ENCODE measurements at places on chromosomes 16 and 17.

DNA sequence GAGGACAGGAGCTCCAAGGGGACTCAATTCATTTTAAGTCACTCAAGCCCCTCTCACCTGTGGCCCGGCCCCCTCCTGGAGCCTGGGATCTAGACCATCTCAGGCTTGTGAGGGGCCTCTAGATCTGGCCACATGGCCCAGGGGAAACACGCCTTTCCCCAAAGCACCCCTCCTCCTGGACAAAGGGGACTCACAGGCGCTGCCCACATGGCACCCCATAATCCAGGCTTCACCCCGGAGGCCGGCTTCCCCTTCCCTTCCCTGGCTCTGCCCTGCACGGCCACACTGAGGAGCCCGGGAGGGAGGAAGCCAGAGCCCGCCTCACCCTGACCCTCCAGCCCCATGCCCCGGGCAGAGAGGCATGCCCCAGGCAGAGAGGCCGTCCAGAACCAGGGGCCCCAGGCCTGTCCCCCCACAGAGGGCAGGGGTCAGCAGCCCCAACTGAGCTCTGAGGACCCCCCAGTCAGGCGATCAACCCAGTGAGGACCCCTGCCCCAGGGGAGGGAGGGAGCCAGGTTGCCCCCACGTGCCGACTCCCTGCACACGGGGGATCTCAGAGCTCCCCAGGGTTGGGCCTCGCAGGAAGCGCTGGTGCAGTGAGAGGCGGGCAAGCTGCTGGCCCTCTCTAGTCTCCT is 10.9 kb downstream of the HS3ST6 start:
- DNase-seq = no peak

GRCh38 chr17:19248151-19248927 is 11.2 kb downstream of the EPN2 start:
- no peak for DNase-seq

DNA sequence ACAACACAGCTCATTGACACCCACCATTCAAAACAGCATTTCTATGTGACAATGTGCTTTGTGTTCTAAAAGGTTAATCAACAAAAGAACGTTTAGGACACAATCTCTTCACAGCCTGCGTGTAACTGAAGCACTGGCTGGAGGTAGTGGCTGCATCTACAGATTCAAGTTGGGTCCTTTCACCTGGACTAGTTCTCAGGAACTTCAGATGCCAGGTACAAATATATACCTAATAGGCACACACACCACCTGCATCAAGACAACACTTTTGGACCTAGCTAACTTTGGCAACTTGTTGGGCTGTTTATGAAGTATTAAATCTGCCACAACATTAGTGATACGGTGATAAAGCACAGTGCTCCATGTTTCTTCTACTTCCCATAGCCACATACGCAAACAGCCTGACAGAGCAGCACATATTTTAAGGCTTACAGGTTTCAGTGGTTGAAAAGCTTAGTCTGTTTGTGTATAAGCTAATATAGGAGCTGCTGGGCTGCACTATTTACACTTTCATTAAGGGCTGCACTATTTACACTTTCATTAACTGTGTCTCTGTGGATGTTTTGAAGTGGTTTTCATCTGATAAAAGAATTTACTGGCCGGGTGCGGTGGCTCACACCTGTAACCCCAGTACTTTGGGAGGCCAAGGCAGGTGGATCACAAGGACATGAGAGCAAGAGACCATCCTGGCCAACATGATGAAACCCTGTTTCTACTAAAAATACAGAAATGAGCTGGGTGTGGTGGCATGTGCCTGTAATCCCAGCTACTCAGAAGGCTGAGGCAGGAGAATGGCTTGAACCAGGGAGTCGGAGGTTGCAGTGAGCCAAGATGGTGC is 132.6 kb downstream of the PARN start:
- DNase-seq = no peak

DNA sequence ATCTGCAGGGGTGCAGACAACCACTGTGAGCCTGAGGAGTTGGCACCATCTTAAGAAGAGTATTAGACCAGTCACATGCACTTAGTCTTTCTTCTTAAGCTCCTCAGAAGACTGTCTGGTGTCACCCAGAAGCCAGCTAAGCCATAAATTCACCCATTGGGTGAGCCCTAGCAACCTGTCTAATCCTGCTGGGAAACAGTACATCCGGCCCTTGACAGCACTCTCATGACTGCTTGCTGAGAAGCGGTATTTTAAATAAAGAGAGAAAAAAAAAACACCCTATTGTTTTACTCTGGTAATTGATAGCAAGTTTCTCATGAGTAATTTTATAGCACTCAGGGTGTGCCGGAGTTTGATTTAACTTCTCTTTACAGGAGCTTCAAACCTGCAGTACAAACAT is 134.7 kb downstream of the SOX9 start:
- DNase-seq = no peak

DNA sequence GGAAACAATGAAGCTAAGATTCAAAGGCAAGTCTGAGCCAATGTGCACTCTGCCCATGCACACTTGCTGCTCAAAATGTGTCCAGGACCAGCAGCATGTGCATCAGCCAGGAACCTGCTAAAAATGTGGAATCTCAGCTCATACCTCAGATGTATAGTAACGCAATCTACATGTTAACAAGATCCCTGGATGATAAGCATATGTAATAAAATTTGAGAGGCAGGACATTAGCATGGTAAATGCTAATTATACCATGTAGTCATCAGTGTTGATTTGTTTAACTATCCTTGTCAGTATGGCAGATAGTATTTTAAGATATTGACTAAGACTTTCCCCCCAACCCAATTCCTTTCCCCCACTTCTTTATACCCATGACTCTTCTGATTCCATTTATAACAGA is 379.6 kb downstream of the TOX3 start:
- no peak for DNase-seq

DNA sequence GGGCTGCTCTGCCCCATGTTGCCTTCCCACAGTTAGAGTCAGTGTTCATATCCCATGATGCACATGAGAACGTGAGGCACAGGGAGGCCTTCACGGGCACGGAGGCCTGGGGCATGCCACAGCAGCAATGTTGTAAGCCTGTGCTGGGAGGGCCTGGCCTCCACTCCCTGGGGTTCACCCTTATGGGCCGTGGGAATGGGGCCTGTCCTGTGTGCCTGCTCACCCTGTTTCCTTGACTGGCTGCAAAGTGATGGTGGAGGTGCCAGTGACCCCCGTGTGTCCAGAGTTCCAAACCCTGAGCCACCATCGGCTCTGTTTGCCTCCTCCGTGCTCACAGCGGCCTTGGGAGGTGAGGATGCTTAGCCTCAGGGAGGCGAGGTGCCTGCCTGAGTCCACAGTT is 9.6 kb downstream of the POLR3E start:
- DNase-seq = no peak
